ENCODE measurements at places on chromosomes 16 and 17.

- peak; percentile 63 for DNase-seq
Measured at GRCh38 chr16:81415751-81416150, 28.9 kb upstream of the CMIP start.

GRCh38 chr17:8015957-8016631, 13.7 kb downstream of the GUCY2D start:
- DNase-seq = peak; percentile 81

DNA sequence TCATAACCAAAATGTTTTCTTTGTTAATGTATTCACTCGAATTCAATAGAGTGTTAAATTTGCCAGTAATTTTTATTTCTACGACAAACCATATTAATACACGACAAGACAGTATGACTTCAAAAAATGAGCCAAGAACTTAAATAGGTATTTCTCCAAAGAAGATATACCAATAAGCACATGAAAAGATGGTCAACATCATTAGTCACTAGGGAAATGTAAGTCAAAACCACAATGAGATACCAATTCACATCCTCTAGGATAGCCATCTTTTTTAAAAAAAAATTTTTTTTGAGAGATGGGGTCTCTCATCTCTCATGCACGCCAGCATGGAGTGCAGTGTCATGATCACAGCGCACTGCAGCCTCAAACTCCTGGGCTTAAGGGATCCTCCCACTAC, 5.0 kb upstream of the MEIOC start:
- DNase-seq = no peak

DNA sequence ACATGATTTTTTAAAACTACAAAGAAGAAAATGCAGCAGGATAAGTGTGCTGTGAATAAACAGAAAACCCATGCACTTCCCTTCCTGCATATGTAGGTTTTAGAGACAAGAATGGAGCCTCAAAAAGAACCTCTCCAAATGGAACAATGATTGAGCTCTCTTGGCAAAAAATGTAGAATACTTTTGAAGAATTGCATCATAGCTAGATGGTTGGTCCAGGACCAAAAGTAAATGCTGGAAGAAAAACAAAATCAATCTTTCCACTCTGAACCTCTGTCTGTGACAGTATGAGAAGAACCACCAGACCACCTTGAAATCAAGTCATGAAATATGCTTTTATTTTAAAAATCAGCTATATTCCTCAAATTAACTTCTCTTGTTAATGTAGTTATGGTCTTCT, 17.5 kb downstream of the HELZ start:
- no peak for DNase-seq

GRCh38 chr17:82839617-82840292, at the start of gene ZNF750:
TSS of gene ZNF750 (minus strand) at chr17:82840022. CDS start at chr17:82832454, 7,568 bp downstream.
- DNase-seq = peak; percentile 90

GRCh38 chr17:37743875-37744632, 805 bp downstream of the HNF1B start:
- DNase-seq = peak; percentile 85

GRCh38 chr16:11677451-11677951, 9.2 kb downstream of the SNN start:
- DNase-seq = peak; percentile 43

DNA sequence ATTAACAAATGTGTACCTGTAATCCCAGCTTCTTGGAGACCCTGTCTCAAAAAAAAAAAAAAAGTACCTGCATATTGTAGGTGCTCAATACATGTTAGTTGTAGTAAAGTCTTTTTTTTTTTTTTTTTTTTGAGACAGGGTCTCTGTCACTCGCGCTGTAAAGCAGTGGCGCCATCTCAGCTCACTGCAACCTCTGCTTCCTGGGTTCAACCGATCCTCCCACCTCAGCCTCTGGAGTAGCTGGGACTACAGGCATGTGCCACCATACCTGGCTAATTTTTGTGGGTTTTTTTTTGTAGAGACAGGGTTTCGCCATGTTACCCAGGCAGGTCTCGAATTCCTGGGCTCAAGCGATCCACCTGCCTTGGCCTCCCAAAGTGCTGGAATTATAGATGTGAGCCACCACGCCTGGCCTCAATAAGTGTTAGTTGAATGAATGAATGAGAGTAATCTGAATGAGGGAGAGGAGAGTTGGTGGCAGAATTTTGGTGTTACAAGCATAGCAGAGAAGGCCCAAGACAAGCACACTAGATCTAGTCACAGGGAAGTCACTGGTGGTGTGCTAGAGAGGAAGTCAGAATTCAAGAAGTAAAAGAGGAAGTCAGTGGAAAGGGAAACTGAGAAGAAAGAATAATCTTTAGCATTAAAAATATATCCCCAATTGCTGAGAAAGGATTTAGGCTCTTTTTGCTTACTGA, 9.4 kb upstream of the MYL4 start:
- DNase-seq = no peak

- no peak for DNase-seq
Measured at GRCh38 chr17:47905221-47905733, 9.2 kb downstream of the SP2 start.

DNA sequence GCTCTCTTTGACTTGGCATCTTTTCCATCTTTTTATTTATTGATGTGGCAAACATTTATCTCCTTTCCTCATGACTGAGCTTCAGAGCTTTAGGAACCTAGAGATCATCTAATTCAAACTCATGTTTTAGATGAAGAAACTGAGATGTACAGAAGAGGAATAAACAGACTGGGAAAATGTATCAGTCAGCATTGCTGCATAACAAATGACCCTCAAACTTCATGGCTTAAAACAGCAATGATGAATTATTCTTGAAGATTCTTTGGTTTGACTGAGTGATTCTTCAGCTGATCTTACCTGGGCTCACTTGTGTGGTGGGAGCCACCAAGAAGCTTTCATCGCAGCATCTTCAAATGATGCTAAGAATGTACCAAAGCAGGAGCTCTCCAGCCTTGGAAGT, 44.0 kb upstream of the IRF8 start:
- no peak for DNase-seq

DNA sequence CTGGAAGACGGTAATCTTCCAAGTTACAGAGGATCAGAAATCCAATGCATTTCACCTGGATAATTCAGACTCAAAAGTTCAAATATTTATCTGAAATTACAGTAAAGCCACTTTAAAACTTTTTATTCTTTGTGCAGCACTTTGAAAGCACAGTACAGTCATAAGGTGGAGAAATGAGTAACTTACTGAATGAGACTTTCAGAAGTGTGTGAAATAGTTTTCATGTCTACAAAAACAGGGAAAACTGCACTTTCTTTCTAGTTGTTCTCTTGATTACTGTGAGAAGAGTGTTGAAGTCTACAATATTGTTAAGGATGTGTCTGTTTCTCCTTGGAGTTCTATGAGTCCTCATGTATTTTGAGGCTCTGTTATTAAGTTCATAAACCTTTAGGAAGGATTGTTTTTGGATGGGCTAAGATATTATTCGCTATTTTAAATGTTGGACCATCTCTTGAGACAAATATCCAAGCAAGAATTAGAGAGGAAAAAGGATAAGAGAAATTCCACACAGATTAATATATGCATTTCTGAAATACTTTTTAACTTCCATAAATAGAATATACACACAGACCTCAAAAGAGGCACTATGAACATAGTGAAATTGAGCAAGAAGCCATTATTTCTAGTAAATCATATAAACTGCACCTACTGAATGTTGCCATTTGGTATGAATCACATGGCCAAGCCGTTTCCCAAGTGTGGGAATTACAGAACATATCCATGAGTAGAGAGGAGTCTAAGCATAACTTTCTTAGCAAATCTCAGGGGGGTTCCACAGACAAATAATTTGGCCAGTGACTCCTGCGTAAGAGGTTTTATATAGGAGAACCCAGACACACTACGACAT, 83.6 kb upstream of the PLEKHM1 start:
- DNase-seq = no peak

- DNase-seq = peak; percentile 87
Measured at GRCh38 chr16:17389384-17389783, 81.4 kb downstream of the XYLT1 start.

DNA sequence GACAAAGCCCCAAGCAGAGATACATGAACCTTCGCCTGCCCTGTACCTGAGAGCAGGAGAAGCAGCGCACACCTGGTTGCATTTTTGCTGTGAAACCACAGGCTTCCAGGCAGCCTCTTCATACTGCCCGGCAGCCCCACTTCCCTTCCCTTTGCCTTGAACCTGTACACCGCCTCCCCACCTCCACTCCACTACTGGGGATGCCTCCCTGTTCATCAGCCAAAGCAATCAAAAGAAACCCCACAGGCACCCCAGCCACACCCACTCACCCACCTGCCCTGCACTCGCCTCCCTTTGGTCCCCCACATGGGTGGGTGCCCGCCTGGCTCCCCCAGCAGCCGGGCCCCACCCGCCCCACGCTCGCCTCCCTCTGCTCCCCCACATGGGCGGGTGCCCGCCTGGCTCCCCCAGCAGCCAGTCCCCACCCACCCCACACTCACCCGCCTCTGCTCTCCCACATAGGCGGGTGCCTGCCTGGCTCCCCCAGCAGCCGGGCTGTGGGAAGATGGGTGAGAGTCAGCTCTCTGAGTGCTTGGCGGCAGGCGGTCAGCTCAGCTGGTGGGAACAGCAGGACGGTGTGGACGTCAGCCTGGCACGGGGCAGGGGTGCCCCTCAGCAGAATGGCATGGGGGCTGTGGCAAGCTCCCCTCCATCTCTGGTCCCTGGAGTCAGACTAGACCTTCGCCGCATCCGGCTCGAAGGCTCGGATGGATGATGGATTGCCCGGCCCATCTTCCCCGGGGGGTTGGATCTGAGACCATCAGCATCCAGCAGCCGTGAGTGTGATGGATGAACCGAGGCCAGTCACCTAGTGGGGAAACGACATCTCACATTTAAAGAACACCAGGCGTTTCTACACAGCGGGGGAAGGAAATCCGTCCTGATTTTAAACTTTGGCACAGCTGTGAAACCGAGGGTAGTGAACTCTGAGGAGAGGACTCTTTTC, 135.6 kb downstream of the BANP start:
- no peak for DNase-seq

DNA sequence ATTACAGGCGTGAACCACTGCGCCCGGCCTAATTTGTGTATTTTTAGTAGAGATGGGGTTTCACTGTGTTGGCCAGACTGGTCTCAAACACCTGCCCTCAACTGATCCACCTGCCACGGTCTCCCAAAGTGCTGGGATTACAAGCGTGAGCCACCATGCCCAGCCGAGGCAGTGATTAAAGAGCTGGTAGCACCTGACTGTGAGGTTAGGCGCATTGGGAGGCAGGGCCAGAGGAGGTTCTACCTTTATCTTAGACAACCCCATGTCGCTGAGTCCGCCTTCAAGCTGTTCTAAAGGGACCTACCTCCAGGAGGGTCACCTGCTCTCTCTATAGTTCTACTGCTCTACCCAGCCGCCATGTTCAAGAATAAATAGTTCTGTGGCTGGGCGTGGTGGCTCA, 8.1 kb downstream of the RSL1D1 start:
- no peak for DNase-seq

DNA sequence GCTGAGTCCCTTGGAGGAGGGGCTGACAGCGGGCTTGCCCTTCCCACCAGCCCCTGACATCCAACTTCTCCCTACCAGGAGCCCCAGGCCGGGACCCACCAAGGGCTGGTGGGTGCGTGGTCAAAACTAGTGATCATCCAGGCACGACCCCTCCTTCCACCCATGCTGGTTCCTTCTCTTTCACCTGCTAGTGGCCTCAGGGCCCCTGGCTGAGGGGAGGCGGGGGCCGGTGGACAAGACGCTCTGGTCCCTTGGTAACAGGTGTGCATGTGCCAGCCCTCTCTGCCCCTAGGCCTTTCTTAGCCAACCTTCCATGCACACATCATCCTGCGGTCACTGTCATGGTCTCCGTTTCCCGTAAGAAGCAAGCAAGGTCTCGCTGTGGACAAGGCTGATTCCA, 8.4 kb downstream of the ZNF213 start:
- no peak for DNase-seq

DNA sequence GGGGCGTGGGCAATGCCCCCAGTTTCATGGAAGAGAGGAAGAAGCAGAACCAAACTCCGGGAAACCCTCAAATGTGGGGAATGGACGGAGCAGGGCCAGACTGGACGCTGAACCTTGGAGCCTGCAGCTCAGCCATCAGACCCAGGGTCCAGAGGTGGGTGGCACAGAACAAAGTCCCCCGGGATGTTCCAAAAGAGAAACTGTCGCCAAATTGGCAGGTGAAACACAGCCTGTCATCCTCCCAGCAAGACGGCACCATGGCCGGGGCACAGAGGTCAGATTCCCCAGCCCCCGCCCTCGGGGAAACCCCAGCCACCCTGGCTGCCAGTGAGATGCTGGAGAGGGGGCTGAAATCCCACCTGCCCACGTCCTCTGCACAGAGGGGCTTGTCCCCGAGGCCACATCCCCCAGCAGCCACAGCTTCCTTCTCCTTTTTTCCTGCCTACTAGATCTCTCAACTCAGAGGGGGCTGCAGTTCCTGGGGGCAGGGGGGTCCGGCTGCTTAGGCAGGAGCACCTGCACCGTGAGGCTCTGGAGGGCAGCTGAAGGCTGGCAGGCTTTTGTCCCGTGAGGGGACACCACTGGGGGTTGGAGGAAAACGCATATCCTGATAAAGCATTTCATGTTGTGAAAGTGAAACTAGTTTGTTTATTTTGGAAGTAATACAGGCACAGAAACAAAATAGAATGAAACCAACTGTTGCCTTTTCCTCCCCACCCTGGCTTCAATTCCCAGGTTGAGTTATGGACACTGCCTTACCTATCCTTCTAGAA, 1.2 kb upstream of the SECTM1 start:
- no peak for DNase-seq

- no peak for DNase-seq
Measured at GRCh38 chr16:64782484-64782883, 339.4 kb downstream of the CDH11 start.

GRCh38 chr16:3118846-3119245, 6.5 kb downstream of the ZNF205 start:
- no peak for DNase-seq

DNA sequence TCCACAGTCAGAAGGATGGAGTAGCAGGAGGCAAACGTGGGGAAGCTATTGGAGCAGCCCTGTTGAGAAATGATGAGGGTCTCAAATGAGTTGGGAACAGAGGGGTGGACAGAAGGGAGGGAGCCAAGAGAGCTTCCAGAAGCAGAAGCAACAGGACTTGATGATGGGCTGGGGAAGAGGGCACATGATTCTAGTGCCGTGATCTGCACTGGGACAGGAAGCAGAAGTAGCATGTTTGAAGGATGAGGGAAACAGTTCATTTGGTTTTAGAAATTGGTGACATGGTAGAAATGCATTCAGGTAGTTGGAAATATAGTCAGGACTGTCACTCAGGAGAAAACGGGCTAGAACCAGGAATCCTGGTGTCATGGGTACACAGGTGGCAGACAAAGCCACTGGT, 19.4 kb downstream of the EMP2 start:
- no peak for DNase-seq

DNA sequence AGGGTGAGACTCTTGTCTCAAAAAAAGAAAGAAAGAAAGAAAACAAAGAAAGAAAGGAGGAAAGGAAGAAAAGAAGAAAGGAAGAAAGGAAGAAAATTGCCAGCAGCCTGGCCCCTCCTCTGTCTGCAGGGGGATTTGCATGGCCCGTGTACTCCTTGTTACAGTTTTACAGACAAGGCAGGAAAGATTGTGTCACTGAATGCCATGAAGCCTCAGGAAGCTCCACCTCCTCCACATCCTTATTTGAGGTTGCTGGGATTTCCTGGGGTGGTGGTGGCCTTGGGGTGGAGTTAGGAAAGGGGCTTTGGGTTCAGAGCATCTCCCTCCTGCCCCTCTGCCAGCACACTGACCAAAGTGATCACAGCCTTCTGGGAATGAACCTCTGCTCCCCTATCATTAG, 23.6 kb downstream of the CFAP20 start:
- DNase-seq = no peak

GRCh38 chr16:7088711-7089110, 243.9 kb upstream of the RBFOX1 start:
- no peak for DNase-seq

Measured in islet precursor cell (in vitro differentiated cells).